ENCODE measurements at places on chromosomes 16 and 17.
A peak's percentile ranks its signal among the peaks of the same experiment; 100 is the strongest.

DNA sequence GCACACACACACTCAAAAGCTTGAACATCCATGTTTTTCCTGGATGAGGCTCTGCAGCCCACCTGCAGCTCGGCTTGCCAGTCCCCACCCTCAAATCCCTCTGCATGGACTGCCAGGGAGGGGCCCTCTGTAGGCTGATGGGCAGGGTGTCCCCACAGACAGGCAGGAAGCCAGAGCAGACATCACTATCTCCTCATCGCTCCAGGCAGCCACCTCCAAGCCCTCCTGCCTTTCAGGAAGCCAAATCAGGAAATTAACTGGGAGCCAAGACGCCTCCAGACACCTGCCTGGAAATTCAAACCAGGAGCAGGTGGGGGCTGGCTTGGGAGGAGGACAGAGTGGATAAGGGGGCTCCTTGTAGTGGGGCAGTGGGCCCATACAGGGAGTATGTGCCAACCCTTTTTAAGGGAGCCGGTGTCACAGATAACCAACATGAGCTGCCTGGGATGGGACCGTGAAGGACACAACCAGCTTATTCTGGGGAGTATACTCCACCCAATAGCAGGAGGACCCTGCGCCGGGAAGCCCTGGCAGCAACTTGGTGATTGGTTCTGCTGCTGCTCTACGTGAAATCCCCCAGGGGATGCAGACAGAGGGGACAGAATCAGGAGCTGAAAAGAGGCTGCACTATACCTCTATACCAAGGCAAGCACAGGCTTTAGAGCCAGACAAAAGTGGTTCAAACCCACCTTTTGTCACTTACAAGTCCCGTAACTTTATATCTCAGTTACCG is 139.1 kb downstream of the CCT6B start:
- DNase-seq = no peak

DNA sequence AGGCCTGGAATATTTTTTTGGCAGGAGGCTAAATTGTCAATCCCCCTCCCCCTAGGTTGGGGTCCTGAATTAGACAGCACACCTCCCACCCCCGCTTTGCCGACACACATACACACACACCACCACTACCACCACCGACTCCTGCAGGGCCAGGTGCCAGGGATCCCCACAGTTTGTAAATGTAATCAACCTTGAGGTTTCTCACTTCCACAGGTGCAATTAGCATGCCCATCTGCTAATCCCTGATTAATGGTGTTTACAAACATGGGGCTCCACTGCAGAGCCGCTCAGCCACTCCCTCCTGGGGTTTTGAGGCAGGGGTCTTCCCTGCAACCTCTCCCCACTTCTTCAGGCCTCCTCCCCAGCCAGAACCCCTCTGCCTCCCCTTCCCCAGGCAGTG is 11.8 kb downstream of the MRM1 start:
- DNase-seq = no peak

GRCh38 chr17:52420555-52421078 is 262.1 kb upstream of the CA10 start:
- no peak for DNase-seq

GRCh38 chr16:49013727-49014080 is 267.9 kb downstream of the CBLN1 start:
- DNase-seq = no peak

DNA sequence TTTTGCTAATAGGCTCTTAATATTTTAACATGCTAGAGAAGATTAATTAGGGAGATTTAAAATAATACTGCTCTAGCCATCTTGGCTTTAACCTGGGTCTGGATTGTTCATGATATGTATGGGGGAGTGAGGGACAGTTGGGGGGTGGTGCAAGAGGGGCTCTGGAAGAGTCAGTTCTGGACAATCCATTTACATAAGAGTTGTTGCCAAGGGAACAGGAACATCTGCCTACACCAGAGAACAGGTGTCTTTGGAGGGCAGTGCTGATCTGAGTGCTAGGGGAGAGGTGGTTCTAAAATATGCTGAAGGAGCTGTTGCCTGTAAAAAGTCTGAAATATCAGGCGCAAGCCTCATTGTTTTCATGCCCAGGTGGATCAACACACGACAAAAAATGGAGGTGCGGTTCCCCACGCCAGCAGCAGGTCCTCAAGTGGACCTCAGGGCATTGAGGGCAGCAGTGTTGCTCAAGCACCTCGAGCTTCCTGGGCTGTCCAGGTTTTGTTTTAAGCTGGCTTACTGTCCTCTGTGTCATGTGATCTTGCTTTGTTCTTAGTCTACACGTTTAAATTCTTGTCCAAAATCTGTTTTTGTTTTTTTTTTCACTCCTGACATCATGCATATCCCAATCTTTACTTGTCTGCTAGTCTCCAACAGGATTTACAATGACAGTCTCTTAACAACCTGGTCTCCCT is 25.4 kb upstream of the WSB1 start:
- DNase-seq = no peak

DNA sequence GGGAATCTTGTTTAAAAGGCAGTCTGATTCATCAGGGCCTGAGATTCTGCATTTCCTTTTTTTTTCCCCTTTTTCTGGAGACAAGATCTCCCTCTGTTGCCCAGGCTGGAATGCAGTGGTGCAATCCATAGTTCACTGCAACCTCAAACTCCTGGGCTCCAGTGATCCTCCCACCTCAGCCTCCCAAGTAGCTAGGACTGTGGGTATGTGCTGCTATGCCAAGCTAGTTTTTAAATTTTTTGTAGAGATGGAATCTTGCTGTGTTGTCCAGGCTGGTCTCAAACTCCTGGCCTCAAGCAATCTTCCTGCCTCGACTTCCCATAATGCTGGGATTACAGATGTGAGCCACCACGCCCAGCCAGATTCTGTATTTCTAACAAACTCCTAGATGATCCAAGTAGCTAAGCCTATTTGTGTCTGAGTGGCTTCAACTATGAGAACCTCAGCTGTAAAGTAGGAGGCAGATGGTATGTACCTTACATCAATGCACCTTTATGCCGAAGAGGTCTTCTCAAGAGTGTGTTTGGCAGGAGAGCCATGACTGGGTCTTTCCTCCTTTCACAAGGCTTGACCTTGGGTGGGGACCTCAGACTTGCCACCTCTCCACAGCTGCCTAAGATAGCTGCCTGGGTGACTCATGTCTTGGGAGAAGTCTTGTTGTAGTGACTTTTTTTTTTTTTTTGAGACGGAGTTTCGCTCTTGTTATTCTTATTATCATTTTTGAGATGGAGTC is 10.9 kb downstream of the LDAF1 start:
- DNase-seq = no peak

DNA sequence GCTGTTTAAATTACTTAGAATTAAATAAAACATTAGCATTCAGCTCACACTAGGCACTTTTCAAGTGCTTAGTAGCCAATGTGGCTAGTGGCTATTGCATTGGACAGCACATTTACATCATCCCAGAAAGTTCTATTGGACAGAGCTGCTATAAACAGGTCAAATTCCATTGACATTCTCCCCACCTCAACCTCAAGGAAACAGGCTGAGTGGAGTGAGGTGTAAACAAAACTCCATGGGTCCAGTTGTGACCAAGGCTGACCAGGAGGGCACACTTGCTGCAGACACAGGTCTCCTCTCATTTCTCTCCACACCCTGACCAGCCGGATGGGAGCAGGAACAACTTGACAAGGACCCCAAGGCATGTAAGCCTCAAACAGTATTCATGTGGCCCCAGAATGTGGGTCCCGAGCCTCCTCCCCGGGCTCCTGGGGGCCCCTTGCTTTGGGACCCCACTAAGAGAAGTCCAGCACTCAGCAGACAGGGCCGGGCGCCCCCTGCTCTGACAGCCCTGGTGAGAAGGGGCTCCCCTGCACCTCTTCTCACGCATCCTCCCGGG is 488 bp downstream of the C17orf113 start:
- DNase-seq = no peak

DNA sequence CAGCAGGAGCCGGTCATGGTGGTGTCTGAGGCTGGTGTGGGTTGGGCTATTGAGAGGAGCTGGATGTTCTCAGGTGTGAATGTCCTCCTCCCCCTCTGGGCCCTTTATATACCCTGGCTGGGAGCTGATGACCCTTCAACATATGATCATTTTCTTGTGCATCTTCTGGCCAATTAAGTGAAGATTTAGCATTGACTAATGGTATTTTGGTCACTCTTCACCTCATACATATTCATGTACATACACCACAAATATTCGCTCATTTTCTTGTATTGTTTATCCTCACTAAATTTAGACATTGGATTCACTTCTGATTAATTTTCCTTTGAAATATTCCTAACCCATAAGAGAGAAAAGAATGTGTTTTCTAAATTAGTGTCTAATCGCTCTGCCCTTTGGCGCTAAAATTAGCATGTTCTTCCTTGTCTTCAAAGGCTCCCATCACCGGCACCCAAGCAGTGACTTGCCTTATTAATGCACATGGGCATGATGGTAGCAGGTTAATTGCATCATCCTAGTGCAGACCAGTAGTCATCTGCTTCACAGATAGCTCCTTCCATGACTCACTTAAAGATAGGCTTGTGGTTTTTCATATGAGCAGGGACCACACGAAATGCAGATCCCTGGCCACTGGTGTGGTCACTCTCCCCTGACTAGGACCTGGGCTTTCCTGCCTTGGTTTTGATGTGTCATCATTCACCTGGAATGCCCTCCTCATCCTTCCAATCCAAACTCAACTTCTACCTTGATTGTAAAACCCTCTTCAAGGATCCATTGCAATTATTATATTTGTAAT is at the start of gene KRTAP2-4:
Gene KRTAP2-4, minus strand, starts transcription at position 51 of the 796 bp plus-strand sequence. Its CDS starts 34 bp downstream, at position 17.
- DNase-seq = no peak

- DNase-seq = no peak
Observed at GRCh38 chr16:47613251-47613650, 152.1 kb downstream of the PHKB start.

- no peak for DNase-seq
Observed at GRCh38 chr16:9658164-9658563, 524.1 kb downstream of the GRIN2A start.

GRCh38 chr16:12182212-12182611 is 205.7 kb downstream of the SNX29 start:
- no peak for DNase-seq

- peak; percentile 50 for DNase-seq
Observed at GRCh38 chr17:73191443-73192205, 1.2 kb upstream of the COG1 start.

GRCh38 chr16:24309258-24310142 is 53.4 kb downstream of the CACNG3 start:
- no peak for DNase-seq

- DNase-seq = no peak
Observed at GRCh38 chr17:32757963-32758362, 119.0 kb downstream of the MYO1D start.

GRCh38 chr17:37292429-37293139 is 83.2 kb upstream of the C17orf78 start:
- DNase-seq = no peak

DNA sequence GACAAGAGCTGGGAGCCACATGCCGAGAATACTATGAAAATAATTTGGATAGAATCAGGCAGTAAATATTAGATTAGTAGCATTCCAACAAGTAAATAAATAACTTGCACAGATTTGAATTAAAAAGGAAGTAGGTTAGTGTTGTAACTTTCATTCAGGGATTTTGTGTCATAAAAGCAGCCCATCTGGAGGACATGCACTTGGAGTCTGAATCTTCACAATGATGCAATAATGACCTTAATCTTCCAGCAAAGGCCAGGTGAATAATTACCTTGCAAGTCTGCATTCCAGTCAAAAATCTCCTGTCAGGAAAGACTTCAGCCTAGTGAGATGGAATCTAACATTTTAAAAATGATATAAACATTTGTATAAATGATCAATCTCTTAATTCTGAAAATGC is 518.1 kb downstream of the KCNJ2 start:
- DNase-seq = no peak
